ENCODE measurements at places on chromosomes 3 and 15.
A peak's percentile ranks its signal among the peaks of the same experiment; 100 is the strongest.

GRCh38 chr3:63124090-63124489 lies 154.0 kb upstream of the SYNPR start:
- no peak for DNase-seq

DNA sequence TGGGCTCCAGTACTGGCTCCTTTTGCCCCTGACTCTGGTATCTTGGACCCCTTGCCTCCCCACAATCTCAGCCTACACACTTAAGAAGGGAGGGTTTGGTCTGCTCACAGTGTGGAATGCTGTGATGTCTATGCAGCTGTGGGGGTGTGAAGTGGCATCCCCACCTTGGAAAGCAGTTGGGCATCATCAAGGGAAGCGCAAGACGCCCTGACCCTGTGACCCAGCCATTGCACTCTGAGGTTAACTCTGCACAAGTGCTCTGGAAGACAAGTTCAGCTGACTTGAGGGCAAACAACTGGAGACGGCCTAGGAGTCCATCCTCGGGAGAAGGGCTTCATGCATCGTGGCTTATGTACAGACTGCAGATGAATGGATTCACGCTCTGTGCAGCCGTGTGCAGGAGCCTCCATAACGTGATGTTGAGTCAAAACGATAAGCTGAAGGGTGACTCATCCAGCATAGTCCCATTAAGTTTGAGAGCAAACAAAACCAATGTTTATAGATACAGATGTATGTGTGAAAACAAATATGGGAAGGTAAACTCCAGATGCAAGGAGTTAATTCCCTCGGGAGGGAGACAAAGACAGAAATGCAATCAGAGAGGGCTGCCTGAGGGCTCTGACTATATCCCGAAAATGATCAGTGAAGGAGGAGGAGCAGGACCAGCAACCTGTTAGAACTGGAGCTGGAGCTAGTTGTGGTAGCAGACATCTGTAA lies 86.8 kb downstream of the LSM3 start:
- no peak for DNase-seq

DNA sequence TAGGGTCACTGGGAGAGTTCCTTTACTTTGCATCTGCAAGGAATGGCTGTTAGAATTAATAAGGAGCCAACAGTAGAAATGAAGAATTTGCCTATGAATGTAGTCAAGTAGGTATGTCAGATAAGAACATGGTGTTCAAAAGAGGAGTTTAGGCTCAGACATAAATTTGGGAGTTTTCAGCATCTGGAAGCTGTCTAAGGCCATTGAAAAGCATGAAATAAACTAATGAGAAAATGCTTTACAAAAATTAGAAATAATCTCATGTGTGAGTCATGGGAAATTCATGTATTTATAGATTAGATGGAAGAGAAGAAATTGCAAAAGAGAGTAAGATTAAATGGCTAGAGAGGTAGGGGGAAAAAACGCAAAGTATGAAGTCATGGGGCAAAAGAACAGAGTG lies 201.9 kb downstream of the DIPK2A start:
- no peak for DNase-seq

GRCh38 chr3:130316169-130316568 lies 29.3 kb upstream of the COL6A5 start:
- DNase-seq = no peak

DNA sequence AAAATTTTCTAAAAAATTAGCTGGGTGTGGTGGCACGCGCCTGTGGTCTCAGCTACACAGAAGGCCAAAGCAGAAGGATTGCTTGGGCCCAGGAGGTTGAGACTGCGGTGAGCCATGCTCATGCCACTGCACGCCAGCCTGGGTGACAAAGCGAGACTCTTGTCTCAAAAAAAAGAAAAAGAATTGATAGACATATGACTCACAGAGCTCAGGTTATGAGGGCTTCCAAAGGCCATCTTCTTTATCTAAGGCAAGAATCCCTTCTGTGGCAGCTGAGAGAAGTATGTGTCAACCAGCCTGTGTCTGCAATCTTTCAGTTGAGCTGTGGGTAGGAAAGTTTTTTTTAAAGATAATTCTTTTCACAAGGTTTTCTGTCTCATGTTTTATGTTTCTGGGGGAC lies 53.9 kb downstream of the MRPS25 start:
- no peak for DNase-seq

DNA sequence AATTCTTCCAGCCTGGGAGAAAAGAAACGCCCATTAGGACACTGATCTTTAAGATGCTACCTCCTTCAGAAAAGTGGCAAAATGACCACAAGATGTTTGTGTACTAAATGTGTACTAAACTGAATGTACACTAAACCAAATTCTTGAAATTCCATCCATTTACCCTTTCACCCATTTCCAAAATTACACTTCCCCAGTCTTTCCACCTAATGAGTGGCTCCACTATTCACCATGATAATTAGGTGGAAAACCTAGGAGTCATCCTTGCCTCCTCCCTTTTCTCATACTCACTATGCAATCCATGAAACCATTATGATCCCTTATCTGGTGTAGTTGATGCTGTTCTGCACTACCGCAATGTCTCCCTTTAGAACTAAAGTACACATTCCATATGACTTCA lies 452.1 kb upstream of the THBS1 start:
- DNase-seq = no peak

DNA sequence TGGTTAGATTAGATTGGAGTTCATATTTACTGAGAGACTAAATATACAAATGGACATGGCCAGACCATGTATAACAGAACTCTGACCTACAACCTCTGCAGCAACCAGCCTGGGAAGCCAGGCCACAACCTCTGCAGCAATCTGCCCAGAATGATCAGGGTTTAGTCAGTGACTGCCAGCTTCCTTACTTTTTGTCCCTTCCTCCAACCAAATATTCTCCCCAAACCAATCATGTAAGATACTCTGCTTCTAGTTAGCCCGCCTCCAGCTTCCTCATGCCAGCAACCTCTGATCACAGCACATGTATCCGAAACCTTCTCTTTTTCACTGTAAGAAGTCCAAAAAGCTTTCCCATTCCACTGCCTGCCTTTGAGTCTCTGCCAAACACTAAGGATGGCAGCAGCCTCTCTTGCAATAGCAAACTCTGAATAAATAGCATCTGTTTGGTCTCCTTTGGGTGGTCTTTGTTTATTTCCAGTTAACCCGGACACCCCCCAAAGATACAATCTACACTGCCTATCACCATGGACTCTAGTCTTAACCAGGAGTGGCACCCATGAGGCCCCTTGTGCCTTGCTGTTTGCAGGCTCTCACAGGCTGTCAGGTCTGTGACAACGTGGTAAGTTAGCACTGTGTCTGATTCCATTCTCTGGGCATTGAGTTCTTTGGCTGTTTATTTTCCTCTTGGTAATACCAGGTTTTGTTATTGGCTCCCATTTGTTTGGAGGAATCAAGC lies 102.2 kb downstream of the ERC2 start:
- no peak for DNase-seq

DNA sequence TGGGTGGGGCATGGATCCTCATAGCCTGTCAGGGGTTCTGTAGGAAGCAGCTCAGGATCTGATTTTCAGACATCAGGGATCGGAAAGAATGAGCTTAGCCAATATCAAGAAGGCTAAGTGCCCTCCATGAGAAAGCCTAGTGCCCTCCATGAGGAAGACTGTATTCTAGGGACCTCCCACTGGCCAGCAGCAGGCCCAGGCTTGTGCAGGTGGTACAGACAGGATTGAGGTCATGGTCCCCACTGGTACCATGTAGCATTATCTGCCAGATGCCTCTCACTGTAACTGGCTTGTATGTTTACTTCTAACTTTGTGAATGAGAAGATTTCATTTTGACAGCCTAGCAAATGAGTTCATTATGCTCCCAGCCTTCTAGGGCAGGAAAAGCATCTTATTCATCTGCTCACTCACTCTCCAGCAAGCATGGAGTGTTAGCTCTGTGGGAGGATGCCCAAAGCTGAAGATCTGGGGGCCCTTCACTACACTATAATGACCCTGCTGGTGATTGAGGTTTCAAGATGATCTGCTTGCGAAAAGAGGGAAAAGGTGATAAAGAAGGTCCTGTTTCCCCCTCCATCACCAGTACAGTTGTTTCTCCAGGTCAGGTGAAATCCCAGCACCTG lies 7.5 kb downstream of the EPHB1 start:
- no peak for DNase-seq

GRCh38 chr3:30042916-30043555 lies 563.4 kb upstream of the TGFBR2 start:
- DNase-seq = no peak

- no peak for DNase-seq
Observed at GRCh38 chr3:46844881-46845312, 18.3 kb downstream of the MYL3 start.

DNA sequence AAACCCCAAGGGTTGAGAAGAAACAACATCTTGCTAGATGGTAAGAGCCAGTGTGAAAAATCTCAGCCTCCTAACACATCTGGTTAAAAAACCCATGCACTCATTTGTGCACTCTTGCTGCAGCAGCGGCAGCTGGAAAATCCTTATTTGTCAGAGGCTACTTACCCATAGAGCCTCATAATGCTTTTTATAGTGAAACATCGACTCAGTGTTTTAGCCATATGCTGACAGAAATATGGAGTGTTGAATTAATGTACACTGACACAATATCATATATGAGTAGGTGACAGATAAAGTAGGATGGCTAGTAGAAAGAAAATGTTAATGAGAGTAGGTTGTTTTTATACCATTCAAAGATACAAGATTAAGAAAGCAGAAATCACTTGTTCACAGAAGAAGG lies 13.0 kb downstream of the SLC9A9 start:
- DNase-seq = no peak

DNA sequence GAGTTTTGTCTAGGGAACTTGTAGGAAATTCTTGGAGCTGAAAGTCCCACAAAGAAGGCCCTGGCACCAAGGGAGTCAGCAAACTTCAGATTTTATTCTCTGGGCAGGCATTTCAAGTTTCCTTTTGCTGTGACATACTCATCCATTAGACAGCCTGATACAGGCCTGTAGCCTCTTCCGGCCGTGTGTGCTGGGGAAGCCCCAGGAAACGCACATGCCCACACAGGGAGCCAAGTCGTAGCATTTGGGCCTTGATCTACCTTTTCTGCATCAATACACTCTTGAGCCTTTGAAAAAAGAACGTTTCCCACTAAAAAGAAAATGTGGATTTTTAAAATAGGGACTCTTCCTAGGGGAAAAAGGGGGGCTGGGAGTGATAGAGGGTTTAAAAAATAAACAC lies 15.0 kb downstream of the TIGIT start:
- no peak for DNase-seq

GRCh38 chr3:111568911-111569310 lies 26.2 kb downstream of the ZBED2 start:
- DNase-seq = no peak

DNA sequence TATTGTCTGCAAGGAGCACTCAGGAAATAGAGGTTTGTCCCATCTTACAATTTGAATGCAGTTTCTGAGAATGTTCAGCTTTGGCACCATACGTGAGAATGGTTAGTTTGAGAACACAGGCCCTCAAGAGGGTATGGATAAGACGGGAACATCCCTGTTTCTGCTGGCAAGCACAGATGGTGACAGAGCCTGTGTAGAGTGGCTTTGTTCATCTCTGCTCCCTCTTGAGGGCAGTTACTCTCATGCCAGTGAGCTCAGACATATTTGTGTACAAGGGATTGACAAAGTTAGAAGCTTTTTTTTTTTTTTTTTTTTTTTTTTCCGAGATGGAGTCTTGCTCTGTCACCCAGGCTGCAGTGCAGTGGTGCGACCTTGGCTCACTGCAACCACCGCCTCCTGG lies 71.5 kb upstream of the FILIP1L start:
- DNase-seq = no peak

DNA sequence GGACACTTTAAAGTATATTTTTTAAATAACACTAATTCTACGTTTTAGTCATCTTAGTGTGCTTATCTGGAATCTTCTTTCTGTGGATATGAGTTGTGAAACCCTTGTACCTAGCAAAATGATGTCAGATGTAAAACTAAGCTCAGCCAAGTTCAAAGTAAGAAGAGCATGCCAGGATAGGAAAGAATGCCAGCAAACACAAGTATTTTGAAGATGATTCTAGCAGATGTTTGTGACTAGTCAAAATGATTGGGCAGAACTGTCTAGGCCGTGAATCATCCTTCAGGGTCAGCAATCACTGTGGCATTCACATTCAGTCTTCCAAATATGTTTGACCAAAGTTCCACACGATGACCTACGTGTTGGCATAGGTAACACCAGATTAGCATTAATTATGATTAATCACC lies 5.4 kb upstream of the PLOD2 start:
- DNase-seq = no peak

DNA sequence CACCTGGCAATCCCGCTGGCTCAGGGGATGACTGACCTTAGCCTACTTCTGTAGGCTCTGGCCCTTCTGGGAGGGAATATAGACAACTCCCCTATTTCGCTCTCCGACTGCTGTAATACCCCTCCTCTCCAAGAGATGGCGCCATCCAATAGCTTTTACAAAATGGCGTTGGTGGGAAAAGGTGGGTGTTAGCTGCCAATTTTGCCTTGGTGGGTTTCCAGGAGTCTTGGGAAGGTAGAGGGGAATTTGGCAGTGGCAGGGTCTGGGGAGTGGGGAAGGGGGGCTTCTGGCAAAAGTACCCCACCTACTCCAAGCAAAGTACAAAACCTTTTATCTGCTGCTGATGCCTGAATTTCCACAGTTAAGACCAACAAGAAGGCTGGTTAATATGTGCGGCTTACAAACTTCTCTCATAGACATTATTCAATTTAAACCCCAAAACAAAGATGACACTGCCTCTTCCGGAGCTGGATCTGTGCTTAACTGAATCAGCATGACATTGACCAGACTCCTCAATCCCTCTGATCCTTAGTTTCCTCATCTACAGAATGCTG lies 62.1 kb downstream of the RASGRF1 start:
- DNase-seq = peak; percentile 78

DNA sequence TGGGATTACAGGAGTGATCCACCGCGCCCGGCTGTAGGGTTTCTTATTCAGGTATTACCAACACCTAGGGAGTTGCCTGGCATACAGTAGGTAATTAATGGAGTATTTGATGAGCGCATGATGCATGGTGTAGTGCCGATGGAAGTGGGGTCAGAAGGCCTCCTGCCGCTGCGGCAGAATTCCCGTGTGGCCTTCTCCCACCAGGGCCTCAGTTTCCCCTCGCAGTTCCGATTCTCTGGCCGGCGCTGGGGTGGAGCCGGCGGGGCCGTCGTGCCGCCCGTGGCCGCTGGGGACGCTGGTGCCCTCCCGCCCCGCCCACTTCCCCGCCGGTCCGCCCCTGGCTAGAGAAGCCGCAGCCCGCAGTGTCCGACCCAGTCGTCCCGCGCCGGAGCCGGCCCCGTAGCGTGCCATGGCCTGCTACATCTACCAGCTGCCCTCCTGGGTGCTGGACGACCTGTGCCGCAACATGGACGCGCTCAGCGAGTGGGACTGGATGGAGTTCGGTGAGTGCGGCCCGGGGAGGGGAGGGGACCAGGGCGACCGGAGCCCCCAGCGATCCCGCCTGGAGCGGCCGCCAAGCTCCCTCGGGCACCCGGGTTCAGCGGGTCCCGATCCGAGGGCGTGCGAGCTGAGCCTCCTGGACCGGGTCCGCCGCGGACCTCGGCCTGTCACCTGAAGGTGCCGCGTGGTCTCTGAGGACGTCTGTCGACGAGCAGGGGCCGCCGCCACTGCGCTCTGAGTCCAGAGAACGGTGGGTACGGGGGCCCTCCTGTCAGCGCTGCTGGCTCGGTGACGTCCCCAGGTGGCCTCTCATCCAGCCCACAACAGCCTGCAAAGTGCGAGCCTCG lies at the start of gene IRAK2:
Gene IRAK2, plus strand, starts transcription at position 374 of the 848 bp plus-strand sequence. Its CDS starts 36 bp downstream, at position 410.
- peak; percentile 94 for DNase-seq

- DNase-seq = no peak
Observed at GRCh38 chr3:13016083-13016720, 57.0 kb downstream of the IQSEC1 start.

- DNase-seq = no peak
Observed at GRCh38 chr3:155548195-155548594, 196.7 kb downstream of the PLCH1 start.
